ENCODE measurements at places on chromosomes 5 and 9. TPM values are rescaled to one million over a fixed set of nuclear protein-coding genes. Genes with fewer than 3 reads are reported as not detected.

SLC34A1 gene
- polyA plus RNA-seq, result not detected

SNCAIP gene
- 1.3 TPM for polyA plus RNA-seq

PDE6A gene
- polyA plus RNA-seq, result 0.81 TPM

IFNA5 gene
- polyA plus RNA-seq, result not detected

PCDHGA9 gene
- polyA plus RNA-seq, result 0.17 TPM

SPRY4 gene
- polyA plus RNA-seq, result 17.8 TPM

LHX2 gene
- not detected for polyA plus RNA-seq

LCN1 gene
- not detected for polyA plus RNA-seq

BHMT2 gene
- polyA plus RNA-seq, result 15.9 TPM

BSPRY gene
- 3.2 TPM for polyA plus RNA-seq

NIPAL4 gene
- polyA plus RNA-seq, result 0.10 TPM

FAM151B gene
- 1.1 TPM for polyA plus RNA-seq

MYMK gene
- polyA plus RNA-seq, result not detected

HDAC3 gene
- polyA plus RNA-seq, result 84.9 TPM

SHISAL2B gene
- 0.10 TPM for polyA plus RNA-seq

KCNT1 gene
- 0.20 TPM for polyA plus RNA-seq
